ENCODE measurements at places on chromosomes 2 and 18. TPM values are rescaled to one million over a fixed set of nuclear protein-coding genes. Genes with fewer than 3 reads are reported as not detected.

GRCh38 chr18:73365018-73365417 lies 497.2 kb upstream of the NETO1 start:
- peak; percentile 93 for DNase-seq

- peak; percentile 31 for DNase-seq
Measured at GRCh38 chr2:222358876-222359275, 60.1 kb upstream of the PAX3 start.

- DNase-seq = no peak
Measured at GRCh38 chr2:36664696-36665076, 31.8 kb upstream of the VIT start.

DNA sequence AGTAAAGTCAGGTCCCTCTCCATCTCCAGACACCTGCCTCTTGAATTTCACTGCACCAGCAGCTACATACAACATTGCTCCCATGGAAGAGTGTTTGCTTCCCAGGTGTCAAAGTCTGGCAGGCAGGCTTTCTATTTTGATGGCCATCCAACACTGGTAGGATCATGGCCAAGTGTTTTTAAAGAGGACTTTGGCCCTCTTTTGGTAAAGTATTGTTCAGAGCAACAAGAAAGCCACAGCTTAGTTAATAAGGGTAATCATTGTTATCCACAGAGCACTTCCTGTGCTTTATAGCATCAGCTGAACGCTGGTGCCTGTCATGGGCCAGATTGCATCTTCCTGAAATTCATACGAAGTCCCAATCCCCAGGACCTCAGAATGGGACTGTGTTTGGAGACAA lies 133.2 kb downstream of the NCK2 start:
- DNase-seq = no peak

DNA sequence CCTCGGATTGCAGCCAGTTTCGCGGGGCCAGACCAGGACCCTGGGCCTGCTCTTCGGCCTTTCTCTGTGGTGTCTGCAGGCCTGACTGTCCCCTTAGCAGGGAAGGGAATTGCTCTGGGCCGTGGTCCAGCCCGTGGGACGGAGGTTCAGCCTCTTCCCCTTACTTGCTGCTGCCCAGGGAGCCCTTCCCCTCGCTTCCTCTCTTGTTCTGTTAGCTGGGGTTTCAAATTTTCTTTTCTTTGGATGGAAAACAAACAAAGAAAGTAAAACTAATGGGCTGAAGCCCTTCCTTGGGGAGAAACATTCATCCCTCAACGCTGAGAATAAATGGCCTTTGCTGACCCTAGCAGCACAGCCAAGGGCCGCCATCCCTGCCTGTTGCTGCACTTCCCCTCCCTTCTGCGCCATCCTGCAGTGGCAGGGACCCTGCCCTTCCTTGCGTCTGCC lies 52.4 kb downstream of the ASAP2 start:
- no peak for DNase-seq

GRCh38 chr2:238021327-238021726 lies 39.5 kb upstream of the SCLY start:
- no peak for DNase-seq

- DNase-seq = no peak
Measured at GRCh38 chr2:202069170-202070067, 3.6 kb upstream of the KIAA2012 start.

GRCh38 chr2:202782940-202783558 lies 88.5 kb downstream of the ICA1L start:
- DNase-seq = no peak

REEP1 gene
- 1.1 TPM for total RNA-seq

ADCYAP1 gene
- total RNA-seq = not detected

Data from astrocyte (in vitro differentiated cells and primary cell).